Stimulated activated CD4-positive, alpha-beta T cell treated with anti-CD3 and anti-CD28 coated beads, Interleukin-12 subunit alpha, Interleukin-12 subunit beta, amount 100 ng/mL, for 48 hours (primary cell): ENCODE measurements at places on chromosomes 3 and 15.

DNA sequence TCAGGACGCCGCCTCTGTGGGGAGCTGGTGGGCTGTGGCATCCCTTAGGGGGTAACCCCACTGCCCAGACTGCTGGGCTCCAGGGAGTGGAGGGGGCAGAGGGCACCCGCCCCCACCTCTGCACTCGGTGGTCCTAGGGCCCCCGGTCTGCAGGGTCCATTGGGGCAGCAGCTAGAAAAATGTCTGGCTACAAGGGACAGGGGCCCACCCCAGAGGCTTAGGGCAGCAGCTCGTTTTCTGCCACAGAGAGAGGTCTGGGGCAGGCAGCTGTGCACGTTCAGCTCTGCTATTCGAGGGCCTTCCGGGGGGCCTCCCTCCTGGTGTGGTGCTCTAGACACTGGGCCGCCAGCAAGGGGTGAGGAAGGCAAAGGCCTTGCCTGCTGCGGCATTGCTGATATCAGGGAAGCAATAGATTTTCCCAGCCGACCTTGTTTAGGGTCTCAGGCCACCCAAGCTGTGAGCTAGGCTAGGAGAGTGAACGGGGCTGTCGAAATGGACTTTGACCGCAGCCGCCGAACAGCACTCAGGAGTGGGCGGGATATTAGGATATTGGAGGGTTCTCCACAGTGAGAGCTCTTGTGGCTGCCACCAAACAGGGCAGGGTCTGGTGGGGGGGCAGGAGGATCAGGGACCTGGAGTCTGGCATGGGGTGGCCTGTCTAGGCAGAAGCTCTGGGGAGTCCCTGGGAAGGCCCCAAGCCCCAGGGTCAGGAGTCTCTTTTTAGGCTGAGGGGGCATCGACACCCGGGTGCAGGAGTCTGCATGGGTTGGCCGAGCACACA, 61.4 kb upstream of the KLF13 start:
- no peak for DNase-seq

GRCh38 chr3:169137076-169137475, 526.4 kb downstream of the MECOM start:
- no peak for DNase-seq

- DNase-seq = no peak
Observed at GRCh38 chr3:9373465-9373864, 10.6 kb downstream of the THUMPD3 start.

DNA sequence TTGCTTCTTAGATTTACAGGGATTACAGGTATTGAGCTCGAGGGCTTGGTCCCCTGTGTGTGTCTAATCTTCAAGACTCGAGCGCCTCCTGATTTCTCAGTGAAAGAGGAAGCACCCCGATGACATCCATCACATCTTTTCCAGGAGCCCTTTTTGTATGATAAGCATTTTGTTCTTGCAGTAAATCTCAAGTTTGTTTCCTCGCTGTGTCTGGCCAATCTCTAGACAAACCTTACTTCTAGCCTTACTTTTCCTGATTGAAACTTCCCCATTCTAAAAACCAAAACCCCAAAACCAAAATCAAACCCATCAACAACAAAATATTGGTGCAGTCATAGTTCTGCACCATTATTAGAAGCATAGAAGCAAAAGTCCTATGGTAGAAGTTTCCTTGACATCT, 286.0 kb downstream of the NFKBIZ start:
- no peak for DNase-seq
